ENCODE measurements at places on chromosomes 1 and 21. TPM values are rescaled to one million over a fixed set of nuclear protein-coding genes. Genes with fewer than 3 reads are reported as not detected.

A3GALT2 gene
- not detected for total RNA-seq

CACYBP gene
- 58.4 TPM for total RNA-seq

GJA9 gene
- total RNA-seq = not detected

RCOR3 gene
- 48.9 TPM for total RNA-seq

TEX38 gene
- not detected for total RNA-seq

PPIH gene
- 26.4 TPM for total RNA-seq

HSPB7 gene
- total RNA-seq = 68.7 TPM

OR2T33 gene
- not detected for total RNA-seq

ALG14 gene
- total RNA-seq = 6.5 TPM

Data from ovary (tissue), 10 donors.